Stimulated activated CD4-positive, alpha-beta T cell treated with anti-CD3 and anti-CD28 coated beads, Interleukin-15, amount 100 ng/mL, for 24 hours (primary cell): ENCODE measurements at places on chromosomes 2 and 18.

GRCh38 chr2:239266779-239267287 lies 134.0 kb downstream of the HDAC4 start:
- DNase-seq, result no peak

DNA sequence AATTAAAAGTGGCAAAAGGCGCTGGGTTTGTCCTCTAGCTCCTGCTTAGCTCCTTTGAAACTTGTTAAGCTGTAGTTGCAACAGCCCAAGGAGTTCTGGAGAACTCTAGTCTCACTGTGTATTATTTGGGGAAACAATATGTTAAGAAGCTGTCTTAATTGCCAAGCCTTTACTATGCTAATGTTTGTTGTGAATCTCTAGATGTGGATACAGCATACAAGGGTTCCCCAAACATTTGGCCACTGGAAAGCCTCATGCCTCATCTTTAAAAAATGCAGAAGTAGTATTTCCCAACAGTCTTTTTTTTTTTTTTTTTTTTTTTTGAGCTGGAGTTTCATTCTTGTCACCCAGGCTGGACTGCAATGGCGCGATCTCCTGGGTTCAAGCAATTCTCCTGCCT lies 236.7 kb downstream of the PRKCE start:
- no peak for DNase-seq

GRCh38 chr2:106147665-106148064 lies 46.4 kb downstream of the UXS1 start:
- peak; percentile 19 for DNase-seq

GRCh38 chr18:77853859-77854258 lies 604.2 kb downstream of the GALR1 start:
- no peak for DNase-seq

GRCh38 chr2:43707255-43708015 lies 31.2 kb upstream of the C1GALT1C1L start:
- DNase-seq, result no peak

DNA sequence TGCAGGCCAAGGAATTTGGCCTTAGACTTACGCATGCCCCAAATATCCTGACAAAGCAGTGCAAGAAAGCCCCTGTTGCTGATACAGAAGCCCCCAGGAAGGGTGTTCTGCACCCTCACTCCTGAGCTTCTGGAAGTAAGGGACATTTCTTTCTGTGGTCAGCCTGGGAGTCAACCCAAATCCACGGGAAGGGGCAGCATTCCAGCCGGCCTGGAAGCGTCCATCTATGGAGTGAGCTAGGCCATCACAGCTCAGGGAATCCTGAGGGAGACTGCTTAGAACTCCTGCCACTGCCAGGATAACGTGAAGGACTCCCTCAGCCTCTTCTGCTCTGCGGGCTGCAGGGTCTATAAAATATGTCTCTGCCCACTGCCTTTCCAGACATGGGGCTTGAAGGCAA lies 173.9 kb downstream of the ANAPC1 start:
- DNase-seq, result no peak

DNA sequence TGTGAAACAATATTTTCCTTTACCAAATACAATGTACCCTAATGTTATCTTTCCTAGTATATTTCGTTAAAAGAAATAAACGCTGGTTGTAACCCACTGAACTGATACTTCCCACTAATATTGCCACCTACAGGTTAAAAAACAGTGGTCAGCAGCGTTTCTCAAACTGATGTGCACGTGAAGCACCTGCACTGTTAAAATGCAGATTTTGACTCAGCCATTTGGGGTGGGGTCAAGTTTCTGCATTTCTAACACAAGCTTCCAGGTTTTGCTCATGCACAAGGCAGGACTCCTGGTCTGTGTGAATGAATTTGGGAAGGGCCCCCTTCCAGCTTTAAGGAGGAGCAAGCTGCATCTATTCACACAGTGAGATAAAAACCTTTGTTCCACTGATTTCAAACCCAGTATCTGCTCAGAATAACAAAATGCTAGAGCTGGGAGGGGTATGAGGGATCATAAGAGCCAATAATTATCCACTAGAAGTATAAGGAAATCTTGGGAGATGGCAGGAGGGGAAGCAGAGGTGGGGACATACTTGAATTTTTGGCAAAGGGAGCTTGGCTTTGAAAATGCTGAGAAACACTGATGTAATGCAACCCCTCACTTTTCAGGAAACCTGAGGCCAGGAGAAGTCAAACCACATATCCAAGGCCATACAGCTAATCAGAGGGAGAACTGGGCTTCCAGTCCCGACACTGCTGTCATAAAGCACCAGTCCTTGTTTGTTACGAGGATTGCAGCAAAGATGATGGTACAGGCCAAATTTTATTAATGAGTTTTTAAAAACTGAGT lies 116.2 kb downstream of the RBMS1 start:
- DNase-seq, result no peak

DNA sequence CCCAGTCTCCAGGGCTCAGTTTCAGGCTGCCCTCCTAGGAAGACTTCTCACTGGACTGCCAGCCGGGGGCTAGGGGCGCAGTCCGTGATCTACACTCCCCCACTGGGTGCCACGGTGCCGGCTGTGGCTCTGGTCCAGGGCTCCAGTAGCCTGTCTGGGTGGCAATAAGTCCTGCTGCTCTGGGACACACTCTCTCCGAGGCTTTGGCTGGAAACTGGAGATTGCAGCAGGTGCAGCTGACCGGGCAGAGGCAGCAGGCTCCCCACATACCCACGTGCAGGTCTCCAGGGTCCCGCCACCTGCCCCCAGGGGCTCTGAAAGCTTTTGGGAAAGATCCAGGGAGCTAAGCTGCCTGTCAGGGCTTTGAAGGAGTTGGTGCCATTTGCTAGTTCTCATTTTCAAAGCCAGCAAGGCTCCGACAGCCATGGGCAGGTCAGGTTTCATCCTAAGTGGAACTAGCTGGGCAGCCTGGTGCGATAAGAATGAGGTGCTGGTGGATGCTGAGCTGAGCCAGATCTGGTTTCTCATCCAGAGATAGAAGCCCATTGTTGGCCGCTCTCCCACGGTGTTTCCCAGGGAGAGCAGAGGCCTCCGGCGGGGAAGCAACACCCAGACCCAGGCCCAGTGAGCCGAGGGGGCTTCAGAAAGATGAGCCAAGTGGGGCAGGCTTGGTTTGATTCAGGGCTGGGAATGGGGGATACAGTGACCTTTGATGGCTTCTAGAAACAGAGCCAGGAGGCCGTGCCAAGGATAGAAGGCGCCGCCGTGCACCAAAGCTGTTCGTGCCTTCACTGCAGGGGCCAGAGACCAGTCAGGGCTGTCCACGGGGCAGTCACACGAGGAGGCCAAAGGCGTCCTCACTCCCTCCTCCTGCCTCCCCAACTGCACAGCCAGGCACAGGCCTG lies 141.7 kb upstream of the GPC1 start:
- no peak for DNase-seq

GRCh38 chr2:151171186-151171585 lies 90.5 kb downstream of the RBM43 start:
- no peak for DNase-seq

GRCh38 chr18:39841482-39842365 lies 2113.3 kb upstream of the PIK3C3 start:
- no peak for DNase-seq
